Activated naive CD4-positive, alpha-beta T cell (primary cell): ENCODE measurements at places on chromosomes 12 and 14.

DNA sequence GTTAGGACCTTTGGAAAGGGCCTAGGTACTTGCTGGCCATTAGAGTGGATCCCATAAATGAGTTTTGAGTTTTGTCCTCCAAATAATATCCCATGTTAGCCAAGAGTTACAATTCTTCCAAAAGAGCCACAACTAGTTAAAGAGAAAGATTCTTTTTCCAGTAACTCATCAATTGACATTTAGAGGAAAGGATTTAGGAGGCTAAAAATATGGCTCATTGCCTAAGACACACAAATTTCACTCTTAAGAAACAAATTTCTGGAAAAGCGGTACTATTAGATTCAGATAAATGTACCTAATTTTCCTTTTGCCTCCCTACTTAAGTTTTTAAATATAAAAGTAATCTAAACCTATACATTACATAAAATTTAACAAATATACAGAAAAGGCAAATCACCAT, 21.3 kb downstream of the DACT1 start:
- DNase-seq = no peak

- DNase-seq = no peak
These were observed 37.0 kb upstream of the TMEM263 start for GRCh38 chr12:106918746-106919145.

- no peak for DNase-seq
These were observed 321.6 kb upstream of the SFSWAP start for GRCh38 chr12:131389054-131390013.

- DNase-seq = no peak
These were observed 591.2 kb downstream of the VRK1 start for GRCh38 chr14:97388408-97388807.

- DNase-seq = no peak
These were observed 117.6 kb upstream of the RASSF8 start for GRCh38 chr12:25840678-25841465.

- no peak for DNase-seq
These were observed 40.9 kb upstream of the SMUG1 start for GRCh38 chr12:54229624-54230212.

- no peak for DNase-seq
These were observed 32.1 kb downstream of the MVK start for GRCh38 chr12:109605599-109606228.
